ENCODE measurements at places on chromosomes 7 and 10.

- DNase-seq = no peak
Measured at GRCh38 chr10:112258407-112258806, 24.8 kb upstream of the TECTB start.

GRCh38 chr10:30724296-30724695 is 94.7 kb upstream of the LYZL2 start:
- no peak for DNase-seq

GRCh38 chr10:92747600-92747999 is 57.8 kb downstream of the HHEX start:
- no peak for DNase-seq

DNA sequence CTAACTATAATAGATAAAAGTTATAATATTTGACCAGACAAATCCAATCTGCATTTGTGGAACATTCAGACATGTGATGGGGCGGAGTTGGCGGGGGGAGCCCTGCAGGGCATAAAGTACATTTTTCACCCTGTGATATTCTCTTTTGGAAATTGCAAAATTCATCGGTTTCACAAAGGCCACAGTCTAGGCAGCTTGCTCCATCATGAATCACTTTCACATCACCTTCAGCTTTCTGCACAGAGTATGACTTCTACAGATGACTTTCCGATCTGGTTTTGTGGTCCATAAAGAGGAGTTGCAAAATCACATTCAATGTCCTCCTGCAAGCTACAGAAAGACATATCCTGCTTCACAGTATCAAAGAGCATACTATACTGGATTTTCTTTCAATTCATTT is 51.4 kb upstream of the APBB1IP start:
- DNase-seq = peak; percentile 13

- no peak for DNase-seq
Measured at GRCh38 chr7:149559711-149560110, 62.1 kb upstream of the ZNF746 start.

DNA sequence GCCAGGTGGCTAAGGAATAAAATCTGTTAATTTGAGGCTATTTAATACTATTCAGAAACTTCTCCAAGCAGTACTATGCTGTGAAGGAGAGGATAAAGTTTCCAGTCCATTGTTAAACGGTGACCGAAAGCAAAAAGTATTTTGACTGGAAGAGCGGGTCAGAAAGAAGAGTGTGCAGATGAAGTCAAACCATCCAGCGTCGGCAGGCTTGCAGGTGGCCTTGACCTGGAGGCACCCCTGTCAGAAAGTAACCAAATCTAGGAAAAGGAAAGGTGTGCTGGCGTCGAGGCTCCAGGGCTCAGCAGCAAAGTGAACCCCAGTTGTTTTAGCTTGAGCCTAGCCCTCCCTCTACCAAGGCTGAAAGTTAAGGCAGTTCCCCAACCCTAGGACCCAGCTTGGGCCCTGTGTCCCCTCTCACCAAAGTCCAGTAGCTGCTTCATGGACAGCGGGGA is 544 bp downstream of the PDK4 start:
- DNase-seq = peak; percentile 37

DNA sequence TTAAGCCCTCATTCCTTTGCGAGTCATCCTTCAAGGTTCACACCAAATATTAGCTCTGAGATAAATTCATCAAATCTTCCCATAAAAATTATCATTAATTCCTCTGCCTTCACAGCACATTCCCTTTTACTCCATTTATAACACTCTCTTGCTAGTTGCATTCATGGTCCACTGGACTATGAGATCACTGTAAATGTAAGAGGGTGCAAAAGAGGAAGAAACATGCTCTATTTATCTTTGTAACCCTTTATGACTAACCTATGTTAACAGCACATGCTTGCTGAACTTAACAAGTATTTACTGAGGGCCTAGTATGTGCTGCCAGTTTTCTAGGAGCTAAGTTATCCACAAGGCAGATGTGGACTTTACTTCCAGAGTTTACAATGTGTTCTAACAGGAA is 86.7 kb upstream of the TMEM168 start:
- no peak for DNase-seq

- DNase-seq = no peak
Measured at GRCh38 chr7:111568419-111568818, 6.1 kb upstream of the IMMP2L start.
